ENCODE measurements at places on chromosomes 1 and 21. TPM values are rescaled to one million over a fixed set of nuclear protein-coding genes. Genes with fewer than 3 reads are reported as not detected.

- no peak for DNase-seq
Observed at GRCh38 chr21:45391743-45392572, 13.0 kb upstream of the COL18A1 start.

DNA sequence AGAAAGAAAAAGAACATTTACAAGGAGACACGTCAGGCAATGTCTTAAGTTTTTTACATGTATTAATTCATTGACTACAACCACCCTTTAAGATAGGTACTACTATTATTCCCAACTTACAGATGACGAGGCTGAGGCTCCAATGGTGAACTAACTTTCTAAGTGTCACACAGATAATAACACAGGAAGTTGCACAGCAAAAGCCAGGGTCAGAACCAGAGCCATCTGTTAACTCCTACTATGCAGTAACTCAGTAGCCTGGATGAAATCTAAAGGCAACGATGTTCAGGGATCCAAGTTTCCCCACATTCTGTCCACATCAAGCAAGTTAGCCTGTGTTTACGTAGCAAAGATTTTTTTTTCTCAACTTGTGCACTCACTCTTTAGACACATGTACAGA lies 371.7 kb downstream of the PTPRC start:
- DNase-seq: no peak

DNA sequence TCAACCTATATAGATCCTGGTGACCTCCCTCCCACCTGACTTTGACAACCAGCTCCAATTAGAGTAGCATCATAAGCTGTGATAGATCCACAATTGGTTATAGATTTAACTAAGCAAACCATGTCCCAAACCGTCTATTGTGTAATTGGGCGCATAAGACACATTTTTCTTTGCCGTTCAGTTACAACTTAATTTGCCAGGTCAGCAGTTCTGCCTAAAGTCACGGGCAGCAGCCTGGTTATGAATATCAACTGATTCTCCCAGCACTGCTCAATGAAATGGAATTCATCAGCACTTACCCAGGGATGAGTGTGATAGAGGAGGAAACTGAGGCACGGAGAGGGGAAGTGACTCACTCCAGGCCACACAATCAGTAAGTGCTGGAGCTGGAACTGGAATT lies 73.4 kb downstream of the KLHDC7A start:
- no peak for DNase-seq

GRCh38 chr1:6419804-6420453 lies at the start of gene HES2:
Gene HES2, minus strand, starts transcription at chr1:6419919. Its CDS starts 99 bp downstream, at chr1:6419820.
- DNase-seq: no peak

The CD244 gene
- 0.40 TPM for total RNA-seq

The APOBEC4 gene
- not detected for total RNA-seq

GRCh38 chr1:30329802-30330557 lies 393.4 kb downstream of the MATN1 start:
- no peak for DNase-seq

Measured in dorsolateral prefrontal cortex (tissue), 122 donors.